Activated CD4-positive, CD25-positive, alpha-beta regulatory T cell treated with anti-CD3 and anti-CD28 coated beads, Interleukin-2, amount 50 U/mL, for 72 hours (primary cell): ENCODE measurements at places on chromosomes 4 and X.

GRCh38 chr4:169852481-169852880 lies 94.7 kb upstream of the HPF1 start:
- DNase-seq: no peak

GRCh38 chr4:88511236-88511635 lies 12.3 kb downstream of the PYURF start:
- DNase-seq: no peak

DNA sequence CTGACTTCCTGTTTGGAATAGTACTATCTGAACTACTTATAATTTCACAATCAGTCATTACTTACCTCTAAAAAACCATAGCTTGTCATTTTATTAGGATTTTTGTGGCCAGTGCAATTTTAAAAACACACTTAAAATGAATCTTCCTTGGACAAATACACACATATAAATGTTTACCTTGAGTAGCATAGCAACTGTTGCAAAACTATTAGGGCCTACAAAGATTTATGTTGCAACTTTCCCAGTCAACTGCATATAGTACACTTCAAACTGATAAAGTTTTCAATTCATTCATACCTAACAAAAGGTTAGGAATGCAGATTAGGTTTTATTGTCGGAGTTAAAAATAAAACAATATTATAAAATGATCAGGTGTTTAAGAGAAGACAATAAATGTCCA lies 193.0 kb downstream of the PDGFC start:
- DNase-seq: no peak

DNA sequence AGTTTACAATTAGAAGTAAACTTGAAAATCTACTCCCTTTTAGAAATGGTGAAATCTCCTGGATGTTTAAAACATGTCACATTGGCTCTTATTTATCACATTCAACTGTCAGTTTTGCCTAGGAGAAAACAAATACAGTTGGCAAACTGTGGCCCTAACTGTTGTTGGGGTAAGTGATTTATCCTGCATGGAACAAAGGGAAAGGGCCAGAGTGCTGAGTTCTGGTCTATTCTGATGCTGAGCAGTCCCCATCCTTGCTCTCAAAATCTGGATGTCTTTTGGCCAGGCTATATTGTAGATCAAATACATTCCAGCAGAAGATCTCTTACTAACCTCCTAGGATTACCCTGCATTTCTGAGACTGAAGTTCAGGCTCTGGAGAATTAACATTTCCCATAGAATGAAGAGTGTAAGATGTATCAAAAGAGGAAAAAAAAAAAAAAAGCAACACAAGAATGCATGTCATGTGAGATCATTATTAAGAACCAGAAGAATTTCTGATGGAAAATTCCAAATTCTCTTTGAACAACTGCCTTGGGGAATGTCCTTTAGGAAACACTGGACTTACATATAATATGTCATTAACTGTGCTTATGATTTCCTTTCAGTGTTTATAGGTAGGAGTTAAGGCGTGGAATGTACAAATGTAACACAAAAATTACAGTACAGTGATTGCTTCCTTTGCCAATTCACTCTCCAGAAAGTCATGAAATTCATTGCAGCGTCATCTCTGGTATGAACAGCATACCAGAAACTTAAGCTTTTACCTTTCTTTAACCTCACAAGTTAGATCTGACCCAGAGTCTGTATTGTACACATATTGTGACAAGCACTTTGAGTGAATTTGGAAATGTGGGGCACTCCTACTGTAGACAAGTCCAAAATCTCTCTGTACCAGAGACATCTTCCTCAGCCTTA lies 1012.5 kb upstream of the LCORL start:
- no peak for DNase-seq

GRCh38 chr4:18025288-18025687 lies 3.7 kb upstream of the LCORL start:
- no peak for DNase-seq

DNA sequence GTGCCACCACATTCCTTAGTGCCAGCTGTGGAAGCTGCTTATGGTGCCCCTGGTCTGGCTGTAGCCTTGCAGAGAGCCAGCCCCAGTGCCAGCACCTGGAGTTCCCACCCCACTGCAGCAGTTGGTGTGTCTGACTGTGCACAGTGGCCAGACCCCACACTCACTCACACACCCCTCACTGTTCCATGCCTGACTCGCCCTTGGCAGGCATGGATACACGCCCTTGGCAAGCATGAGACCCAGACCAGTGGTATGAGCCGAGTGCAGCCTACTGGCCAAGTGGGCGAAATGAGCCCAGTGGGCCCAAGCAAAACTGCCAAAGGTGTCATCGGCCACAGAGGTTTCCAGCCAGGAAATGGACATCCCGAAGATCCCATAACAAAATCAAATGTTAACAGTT lies 27.4 kb downstream of the NAA11 start:
- no peak for DNase-seq

- no peak for DNase-seq
Measured at GRCh38 chr4:55762819-55763218, 56.8 kb upstream of the EXOC1L start.
